NCI-H460 (cell line): ENCODE measurements at places on chromosomes 2 and 18.

DNA sequence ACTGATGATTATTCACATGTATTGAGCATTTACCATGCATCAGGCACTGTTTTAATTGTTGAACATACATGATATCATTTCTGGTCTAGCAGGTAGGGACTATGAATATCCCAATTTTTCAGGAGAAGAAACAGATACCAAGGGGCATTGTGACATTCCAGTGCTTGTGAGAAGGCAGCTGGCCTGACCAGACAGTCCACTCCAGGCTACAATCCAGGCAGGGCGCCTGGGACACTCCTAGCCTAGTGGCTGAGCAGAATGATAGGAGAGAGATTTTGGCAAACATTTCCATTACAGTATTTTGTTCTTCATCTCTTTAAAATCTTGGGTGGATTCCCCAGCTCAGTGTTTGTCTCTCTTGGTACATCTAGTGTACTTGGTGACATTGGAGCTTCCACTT is 24.9 kb downstream of the ZNF892 start:
- DNase-seq, result no peak

DNA sequence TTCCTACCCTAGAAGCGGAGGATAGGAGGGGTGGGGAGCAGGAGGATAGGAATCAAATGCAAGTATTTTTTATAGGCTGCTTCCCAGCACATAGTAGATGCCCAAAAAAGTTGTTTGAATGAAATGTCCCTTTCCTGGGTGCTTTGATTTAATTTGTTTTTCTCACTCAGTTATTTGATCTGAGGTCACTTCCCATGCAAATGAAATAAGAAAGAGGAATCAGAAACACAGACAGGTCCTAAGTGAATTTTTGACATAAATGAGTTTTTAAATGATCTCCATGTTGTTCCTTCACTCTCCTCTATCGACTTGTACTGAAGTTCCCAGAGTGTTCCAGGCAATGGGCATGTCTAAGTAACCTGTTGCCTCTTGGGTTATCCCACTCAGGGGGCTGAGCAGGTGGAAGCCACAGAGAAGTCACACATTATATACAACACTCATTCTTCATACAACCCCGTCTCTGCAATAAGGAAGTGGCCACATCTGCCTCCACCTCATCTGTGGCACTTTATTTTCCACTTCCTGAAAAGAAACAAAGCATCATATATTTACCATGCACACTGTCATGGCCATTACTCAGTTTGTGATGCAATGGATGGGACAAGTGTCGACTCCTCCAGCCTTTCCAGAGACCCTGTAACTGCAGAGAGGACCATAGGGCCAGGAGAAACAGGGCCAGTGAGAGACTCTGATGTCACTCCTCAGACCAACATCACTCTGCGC is 81.9 kb upstream of the ZNF397 start:
- DNase-seq, result no peak

GRCh38 chr18:73150199-73150598 is 282.4 kb upstream of the NETO1 start:
- no peak for DNase-seq

DNA sequence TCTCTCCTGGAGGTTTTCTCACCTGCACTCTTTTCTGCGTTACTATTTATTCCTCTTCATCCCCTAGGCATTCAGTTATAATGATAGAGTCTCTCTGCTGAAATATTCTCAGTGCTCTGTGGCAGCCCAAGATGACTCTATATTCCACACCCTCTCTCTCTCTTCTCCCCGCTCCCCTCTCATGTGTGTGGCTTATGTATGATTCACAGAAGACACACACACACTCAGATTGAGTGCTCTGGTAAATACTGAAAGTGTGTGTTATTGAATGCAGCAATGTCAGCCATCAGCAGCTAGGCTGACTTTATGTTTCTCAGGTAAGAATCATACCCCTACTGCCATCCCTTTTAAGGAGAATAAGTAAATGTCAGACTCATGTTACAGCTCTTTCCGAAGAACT is 201.2 kb downstream of the SLC4A10 start:
- no peak for DNase-seq
